ENCODE measurements at places on chromosomes 1 and 21. TPM values are rescaled to one million over a fixed set of nuclear protein-coding genes. Genes with fewer than 3 reads are reported as not detected.

The KLHL21 gene
- total RNA-seq, result 48.3 TPM

The KCNC4 gene
- 6.5 TPM for total RNA-seq

The GSTM4 gene
- 20.5 TPM for total RNA-seq

The HLCS gene
- total RNA-seq, result 17.5 TPM

The MCOLN3 gene
- total RNA-seq, result 5.3 TPM

The SFN gene
- 0.38 TPM for total RNA-seq

The TGFB2 gene
- total RNA-seq, result 4.7 TPM

DNA sequence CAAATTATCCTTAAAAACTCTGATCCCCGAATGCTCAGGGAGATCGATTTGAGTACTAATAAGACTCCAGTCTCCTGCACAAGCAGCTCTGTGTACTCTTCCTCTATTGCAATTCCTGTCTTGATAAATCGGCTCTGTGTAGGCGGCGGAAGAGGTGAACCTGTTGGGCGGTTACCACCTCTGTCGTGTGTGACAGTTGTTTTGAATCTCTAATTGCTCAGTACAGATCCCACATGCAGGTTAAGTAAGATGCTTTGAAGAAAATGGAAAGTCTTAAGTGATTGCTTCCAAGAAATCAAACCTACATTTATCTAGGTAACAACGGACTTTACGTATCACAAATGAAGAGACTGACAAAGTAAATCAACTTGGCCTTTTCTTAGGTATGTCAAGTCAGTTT is 35.5 kb downstream of the COA6 start:
- DNase-seq, result no peak

GRCh38 chr1:244887281-244887680 is 22.9 kb upstream of the HNRNPU start:
- no peak for DNase-seq

GRCh38 chr1:78797108-78797781 is 147.6 kb downstream of the IFI44 start:
- DNase-seq, result no peak

DNA sequence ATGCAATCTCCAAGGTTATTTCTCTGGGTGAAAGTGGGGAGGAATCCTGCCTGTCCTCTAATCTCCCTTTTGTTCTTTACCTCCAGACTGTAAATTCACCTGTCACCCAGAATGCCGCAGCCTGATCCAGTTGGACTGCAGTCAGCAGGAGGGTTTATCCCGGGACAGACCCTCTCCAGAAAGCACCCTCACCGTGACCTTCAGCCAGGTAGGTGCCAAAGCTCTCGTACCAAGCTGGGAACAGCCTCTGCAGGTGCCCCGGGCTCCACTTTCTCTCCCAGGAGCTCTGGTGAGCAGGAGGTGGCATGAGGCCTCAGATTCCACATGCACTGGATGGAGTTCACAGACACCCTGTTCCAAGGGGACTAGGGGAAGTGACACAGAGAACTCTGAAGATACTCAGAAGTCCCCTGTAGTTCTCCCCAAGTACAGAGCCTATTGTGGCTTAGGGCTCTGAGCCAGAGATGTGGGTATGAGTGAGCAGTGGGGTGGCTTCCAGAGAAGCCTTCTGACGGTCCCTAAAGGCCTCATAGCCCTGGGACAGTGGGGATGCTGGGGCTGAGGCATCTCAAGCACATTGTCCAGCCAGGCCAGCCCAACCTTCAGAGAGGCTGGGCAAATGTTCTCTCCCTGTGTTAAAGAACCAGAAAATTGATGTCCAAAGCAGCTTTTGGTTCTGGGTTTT is 30.9 kb downstream of the RASSF5 start:
- DNase-seq, result no peak

DNA sequence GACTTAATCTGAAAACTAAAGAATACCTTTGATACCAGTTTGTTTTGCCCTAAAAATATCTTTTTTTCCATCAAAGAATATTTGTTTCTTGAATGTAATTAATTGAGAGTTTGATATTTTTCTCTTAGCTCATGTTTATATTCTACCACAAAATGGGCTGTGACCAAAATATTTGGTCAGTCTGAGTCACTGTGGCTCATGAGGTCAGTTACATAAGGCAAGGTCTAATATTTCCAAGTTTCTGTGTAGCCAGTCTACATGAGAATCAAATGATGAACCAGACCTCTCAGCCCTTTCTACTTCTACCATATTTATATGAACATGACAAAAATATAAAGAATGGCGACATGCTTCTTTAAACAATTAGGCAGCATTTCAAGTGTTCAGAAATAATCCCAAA is 83.0 kb upstream of the IVNS1ABP start:
- no peak for DNase-seq

- no peak for DNase-seq
These were observed 36.3 kb downstream of the S100B start for GRCh38 chr21:46568562-46568961.

DNA sequence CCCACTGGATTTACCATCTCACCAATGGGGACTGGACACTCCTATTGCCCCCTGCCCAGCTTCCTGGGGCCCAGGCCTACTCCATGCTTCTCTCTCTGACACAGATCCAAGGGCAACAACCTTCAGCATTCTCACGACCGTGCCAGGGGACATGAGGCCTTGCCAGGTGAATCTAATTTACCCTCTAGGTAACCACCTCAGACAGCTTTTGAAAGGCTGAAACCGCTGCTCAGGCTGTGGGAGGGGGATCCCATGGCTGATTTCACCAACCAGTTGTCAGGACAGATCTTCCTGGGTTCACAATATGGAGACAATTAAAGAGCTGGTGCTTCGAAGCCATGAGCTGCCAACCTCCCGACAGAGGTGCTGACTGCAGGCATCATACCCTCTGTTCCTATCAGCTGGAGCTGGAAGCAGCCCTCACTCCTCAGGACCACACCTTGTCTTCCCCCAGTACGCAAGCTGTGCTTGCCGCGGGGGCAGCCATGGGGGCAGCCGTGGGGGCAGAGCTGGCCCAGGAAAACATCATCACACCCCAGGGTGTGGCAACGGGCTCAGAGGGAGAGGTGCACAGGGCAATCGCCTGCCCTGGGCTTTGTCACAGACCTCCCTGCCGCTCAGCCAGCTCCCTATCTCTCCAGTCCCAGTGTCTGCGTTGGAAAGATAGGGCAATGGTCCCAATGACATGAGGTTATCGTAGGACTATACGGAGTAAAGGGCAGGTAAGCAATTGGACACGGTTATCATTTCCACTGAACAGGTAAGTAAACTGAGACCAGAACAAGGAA is 120.2 kb downstream of the DMRTB1 start:
- DNase-seq, result no peak

DNA sequence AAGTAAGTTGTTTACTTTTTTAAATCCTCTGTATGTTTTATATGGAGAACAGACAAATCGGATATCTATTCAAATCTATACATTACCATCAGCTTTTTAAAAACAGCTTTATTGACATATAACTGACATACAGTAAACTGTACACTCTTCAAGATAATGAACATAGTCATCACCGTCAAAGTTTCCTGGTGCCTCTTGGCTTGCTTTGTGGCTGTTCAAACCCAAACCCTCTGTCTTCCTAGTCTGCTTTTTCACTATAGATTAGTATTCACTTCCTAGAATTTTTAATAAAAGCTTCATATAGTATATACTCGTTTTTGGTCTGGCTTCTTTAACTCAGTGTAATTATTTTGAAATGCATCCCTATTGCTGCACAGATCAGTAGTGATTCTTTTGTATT is 56.4 kb upstream of the TPTE start:
- no peak for DNase-seq

DNA sequence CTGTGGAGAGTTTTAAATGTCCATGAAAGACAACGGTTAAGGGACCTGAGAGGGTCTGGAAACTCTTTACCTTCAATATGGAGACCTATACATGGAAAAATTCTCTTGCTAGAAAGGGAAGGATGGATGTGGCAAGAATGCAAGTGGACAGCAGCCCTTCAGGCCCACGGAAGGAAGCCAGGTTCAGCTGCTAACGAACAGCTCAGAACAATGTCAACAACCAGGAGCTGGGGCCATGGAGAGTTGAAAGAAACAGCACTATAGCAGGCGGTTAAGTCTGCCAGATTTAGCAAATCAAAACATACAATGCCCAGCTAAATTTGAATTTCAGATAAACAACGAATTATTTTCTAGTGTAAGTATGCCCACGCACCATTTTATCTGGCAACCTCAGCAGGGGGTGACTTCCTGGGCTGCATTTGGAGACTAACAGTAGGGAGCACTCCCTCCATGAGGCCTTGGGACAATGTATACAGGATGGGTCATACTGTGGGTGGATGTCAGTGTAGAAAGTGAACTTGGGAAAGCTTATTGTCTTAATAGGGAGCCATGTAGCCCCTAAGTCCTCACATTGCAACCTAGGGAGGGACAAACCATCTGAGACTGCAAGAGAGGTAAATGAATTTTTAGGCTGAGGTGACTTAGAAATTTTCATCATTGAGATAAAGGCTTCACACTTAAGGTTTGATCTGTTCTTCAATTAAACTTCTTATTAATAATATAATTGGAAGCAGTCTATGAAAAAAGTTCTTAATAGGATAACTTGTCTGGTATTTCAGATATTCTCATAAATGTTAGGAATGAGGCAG is 7.8 kb upstream of the H3-3A start:
- no peak for DNase-seq

- no peak for DNase-seq
These were observed 72.8 kb upstream of the NR5A2 start for GRCh38 chr1:199954699-199955098.

GRCh38 chr1:93666613-93667384 is 14.8 kb downstream of the BCAR3 start:
- no peak for DNase-seq

- DNase-seq, result no peak
These were observed 3.0 kb upstream of the TSPAN1 start for GRCh38 chr1:46171871-46172270.

DNA sequence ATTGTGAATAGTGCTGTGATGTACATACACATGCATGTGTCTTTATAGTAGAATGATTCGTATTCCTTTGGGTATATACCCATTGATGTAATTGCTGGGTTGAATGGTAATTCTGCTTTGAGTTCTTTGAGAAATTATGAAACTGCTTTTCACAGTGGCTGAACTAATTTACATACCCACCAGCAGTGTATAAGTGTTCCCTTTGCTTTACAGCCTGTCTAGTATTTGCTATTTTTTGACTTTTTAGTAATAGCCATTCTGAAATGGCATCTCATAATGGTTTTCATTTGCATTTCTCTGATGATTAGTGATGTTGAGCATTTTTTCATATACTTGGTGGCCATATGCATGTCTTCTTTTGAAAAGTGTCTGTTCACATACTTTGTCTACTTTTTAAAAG is 54.5 kb upstream of the FAM78B start:
- no peak for DNase-seq

DNA sequence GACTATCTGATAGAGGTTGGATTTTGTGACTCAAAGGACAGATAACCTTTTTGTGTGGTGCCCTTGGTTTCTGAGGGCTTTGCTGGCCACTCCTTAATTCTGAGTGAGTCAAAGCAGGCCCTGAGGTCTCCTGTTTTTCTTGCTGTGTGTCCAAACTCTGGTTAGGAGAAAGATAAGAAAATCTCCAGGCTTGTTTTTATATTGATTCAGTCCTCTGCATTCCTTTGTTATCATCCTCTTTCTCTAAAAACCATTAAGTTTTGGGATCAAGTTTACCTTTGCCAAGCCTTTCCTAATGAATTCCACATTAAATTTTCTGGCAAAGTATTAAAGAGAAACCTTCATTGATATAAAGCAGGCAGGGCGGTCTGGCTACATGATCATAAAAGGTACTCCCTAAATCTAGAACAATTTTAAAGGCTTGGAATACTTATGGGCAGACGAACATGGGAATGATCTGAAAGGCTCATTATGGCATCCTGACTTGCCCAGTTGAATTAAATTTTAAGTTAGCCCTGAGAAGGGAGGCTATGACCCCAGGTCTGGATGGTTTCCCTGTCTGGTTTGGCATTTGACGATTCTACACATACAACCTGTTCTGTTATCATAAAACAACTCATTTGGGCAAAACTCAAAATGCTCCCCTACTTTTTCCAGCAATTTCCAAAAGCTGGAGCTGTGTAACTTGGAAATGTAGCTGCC is 20.8 kb downstream of the ZBTB8B start:
- no peak for DNase-seq

GRCh38 chr1:163561580-163562295 is 240.0 kb downstream of the NUF2 start:
- DNase-seq, result no peak

DNA sequence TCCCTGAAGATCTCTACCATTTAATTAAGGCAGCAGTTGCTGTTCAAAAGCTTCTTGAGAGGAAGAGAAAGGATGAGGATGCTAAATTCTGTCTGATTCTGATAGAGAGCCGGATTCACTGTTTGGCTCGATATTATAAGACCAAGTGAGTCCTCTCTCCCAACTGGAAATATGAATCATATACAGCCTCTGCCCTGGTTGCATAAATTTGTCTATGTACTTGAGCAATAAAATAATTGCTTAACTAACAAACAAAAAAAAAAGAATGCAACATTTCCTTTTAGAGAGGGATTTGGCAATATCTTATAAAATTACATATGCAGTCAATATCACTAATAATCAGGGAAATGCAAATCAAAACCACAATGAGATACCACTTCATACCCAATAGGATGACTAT is 26.8 kb downstream of the ALDH9A1 start:
- DNase-seq, result no peak

DNA sequence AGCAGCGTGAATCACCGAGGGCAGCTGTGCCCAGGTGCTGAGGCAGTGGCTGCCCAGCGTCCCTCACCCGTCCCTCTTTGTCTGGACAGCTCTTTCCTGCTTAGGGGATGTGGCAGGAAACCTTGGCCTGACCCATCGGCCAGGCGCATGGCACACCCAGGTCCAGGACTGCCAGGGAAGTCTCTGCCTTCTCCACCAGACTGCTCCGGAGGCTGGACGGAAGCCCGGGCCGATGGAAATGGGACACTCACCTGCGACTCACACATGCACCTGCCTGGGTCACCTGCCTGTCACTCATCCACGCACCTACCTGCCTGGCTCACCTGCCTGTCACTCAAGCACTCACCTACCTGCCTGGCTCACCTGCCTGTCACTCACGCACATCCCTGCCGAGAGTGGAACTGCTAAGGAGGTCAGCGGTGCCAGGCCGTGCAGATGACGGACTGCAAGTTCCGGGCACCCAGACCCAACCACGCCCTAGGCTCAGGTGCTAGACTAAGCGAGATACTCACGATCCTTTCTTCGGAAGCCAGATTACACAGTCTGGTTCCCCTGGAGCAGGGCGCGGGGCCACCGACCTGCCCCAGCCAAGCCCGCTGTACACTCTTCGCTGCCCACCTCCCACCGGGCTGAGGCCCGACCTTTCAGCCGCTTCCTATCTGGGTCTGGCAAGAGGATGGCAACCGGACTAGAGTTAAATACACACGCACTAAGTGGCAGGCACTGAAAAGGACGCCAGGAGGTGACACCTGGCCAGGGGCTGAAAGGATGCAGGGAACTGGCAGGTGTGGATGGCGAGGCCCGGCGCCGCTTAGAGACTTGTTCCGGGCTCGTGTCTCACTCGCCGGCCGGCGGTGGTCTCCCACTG is 1.1 kb downstream of the UBE2J2 start:
- no peak for DNase-seq

DNA sequence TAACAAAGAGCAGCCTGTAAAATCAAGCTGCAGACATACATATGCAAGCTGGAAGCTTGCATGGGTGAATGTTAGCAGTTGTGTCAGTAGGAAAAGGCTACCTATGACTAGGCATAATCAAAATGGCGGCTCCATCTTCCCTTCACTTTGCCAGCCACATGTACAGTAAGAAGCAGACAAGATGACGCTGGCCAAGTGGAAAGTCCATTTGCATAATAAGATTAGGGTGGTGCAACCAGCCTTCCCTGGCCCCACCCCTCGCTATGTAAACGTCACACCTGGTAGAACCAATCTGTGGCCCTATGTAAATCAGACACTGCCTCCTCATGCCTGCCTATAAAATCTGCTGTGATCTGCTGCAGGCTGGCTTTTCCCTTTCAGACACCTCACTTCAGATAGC is 171.9 kb upstream of the USP25 start:
- DNase-seq, result no peak
